ENCODE measurements at places on chromosomes 6 and 20. TPM values are rescaled to one million over a fixed set of nuclear protein-coding genes. Genes with fewer than 3 reads are reported as not detected.

ID4 gene
- total RNA-seq = 1.4 TPM

MRPS26 gene
- 158 TPM for total RNA-seq

MAPK13 gene
- total RNA-seq = 0.73 TPM

SIRPA gene
- total RNA-seq = 25.7 TPM

ADTRP gene
- 0.36 TPM for total RNA-seq

HRH3 gene
- total RNA-seq = 0.03 TPM

RHAG gene
- total RNA-seq = 0.07 TPM

HLA-DRB1 gene
- not detected for total RNA-seq

TRIM31 gene
- total RNA-seq = 1.2 TPM

NKX2-2 gene
- not detected for total RNA-seq

OVOL2 gene
- 0.18 TPM for total RNA-seq

NKX2-4 gene
- not detected for total RNA-seq

SLC25A27 gene
- 0.36 TPM for total RNA-seq

KHDC1L gene
- 0.40 TPM for total RNA-seq

POPDC3 gene
- 26.4 TPM for total RNA-seq

TM9SF4 gene
- total RNA-seq = 33.6 TPM

SLC22A7 gene
- total RNA-seq = not detected

CPNE5 gene
- total RNA-seq = not detected

ATF6B gene
- total RNA-seq = 38.6 TPM

OR2J1 gene
- total RNA-seq = not detected

FOXA2 gene
- total RNA-seq = 16.4 TPM

KIAA0408 gene
- total RNA-seq = 6.4 TPM

OPRM1 gene
- not detected for total RNA-seq

TENT5A gene
- 1.1 TPM for total RNA-seq

ZSCAN16 gene
- total RNA-seq = 5.1 TPM

RAET1L gene
- 0.40 TPM for total RNA-seq

LIN28B gene
- total RNA-seq = 1.5 TPM

Data from A549 treated with CORT108297 at 1 μM for 4 hours (cell line).